ENCODE measurements at places on chromosomes 2 and 18.

DNA sequence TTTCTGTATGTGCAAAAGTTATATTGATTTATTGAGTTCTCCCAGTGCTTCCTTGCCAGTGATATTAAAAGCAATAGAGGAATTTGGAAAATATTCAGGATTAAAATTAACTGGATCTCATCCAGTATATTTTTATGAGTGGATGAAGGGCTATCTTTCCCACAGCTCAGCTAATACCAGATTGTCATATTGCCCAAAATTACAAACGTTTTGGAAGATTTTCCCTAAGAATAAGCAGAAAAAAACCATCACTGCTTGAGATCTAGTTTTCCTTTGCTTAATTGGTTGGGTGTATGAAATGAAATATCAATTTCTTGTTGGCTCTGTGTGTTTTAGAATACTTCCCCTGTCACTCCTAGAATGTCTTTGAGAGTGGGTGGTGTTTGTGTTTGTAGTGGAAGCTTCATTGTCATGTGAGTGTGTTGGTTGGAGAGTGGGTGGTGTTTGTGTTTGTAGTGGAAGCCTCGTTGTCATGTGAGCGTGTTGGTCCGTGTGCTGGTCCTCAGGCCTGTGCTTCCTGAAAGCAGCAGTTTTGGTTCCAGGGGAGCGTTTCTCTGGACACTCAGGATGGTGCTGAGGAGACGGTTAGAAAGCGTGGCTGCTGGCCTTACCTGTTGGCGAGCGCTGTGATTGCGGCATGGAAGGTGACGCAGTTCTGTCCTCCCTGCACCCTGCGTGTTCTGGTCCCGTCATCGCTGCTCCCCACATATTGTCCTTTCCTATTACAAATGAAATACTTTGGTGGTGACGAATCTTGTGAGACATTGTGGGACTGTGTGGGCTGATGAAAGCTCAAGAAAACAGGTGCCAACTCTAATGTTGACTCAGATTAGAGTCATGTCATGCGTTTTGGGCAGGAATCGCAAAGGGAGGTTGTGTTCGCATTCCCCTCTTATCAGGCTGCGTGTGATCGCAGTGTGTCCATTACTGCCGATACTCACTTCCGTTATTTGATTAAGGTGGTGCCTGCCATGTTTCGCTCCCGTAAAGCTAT lies 12.4 kb downstream of the ASB1 start:
- DNase-seq, result no peak

DNA sequence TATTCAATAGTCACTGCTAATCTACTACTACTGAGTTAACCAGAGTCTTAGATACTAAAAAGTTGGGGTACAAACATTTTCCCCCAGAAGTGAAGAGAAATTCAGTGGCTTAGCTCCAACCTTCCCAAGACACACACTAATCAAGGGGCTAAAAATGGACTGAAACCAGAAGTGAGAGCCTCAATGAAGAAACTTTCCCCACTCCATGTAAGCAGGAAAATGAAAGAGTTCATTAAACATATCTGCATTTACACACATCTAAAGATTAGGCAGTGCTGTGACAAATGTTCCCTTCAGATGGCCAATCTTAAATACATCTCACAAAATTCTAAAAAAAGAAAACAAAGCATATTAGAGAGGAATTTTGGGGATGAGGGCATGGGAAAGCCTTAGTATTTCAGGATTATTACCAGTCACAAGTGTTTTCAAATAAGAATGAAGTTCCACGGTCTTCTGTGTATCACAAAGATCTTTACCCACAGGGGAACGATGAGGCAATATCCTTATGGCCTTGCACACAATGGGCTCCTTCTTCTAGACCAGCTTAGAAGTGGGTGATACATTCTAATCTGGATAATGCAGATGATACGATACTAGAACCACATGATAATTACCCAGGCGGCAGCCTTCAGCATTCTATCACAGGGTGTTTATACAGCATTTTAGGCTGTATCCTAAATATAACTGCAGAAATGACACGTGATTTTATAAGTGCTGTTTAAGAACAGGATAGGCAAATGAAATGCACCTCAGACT lies 17.1 kb downstream of the ANKRD44 start:
- peak; percentile 43 for DNase-seq

DNA sequence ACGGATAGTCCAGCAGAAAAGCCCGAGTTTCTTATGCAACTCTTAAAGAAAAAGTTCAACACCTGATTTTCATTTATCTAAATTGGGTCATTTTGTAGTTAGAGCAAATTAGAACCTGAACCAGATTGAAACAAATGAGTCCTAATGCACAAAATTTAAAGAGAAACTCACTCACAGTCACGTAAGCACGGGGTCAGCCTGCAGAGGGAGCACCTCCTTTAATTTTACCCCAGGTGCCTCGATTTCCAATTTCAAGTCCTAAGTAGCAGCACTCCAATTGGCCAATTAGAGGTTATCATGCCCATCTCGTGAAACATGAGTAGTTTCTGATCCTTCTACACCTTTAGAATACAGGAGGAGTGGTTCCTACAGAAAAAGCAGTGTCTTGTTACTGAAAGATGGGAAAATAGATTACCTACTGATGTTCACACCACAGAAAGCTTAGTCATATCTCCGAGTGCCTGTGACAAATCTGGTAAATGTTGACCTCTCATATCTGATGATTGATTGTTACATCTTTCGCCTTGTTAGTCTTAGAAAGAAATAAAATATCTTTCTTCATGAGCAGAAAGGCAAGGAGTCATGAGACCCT lies 1929.8 kb upstream of the LRRTM1 start:
- no peak for DNase-seq

DNA sequence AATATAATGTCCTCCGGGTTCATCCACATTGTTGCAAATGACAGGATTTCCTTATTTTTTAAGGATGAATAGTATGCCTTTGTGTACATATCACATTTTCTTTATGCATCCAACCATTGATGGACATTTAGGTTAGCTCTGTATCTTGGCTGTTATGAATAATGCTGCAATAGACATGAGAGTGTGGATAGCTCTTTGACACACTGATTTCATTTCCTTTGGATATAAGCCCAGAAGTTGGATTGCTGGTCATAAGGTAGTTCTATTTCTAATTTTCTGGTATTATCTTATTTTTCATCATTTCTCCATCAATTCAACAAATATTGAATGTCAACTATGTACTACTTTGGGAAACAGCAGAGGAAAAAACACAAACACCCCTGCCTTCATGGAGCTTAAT lies 423.3 kb downstream of the MTX2 start:
- no peak for DNase-seq

- DNase-seq, result no peak
Measured at GRCh38 chr2:128793404-128793803, 474.7 kb upstream of the HS6ST1 start.

- no peak for DNase-seq
Measured at GRCh38 chr2:37171624-37171950, 14.8 kb upstream of the EIF2AK2 start.

DNA sequence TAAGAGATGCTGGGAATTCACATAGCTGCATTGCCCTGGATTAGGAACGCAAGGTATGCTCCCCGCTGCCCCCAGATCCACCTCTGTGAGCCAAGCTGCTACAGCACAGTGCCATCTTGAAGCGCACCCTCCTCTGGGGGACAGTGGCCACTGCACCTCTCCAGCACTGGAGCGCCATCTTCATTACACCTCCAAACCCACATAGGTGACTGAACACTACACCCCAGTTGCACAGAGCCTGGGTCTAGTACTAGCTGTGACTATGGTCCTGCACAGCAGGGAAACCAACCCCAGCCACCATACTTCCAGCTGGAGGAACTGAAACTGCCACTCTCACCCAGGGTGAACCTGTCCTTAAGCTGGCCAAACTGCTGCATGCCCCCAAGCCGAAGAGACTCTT lies 84.6 kb downstream of the TMEM237 start:
- DNase-seq, result no peak
